Activated CD4-positive, alpha-beta T cell treated with anti-CD3 and anti-CD28 coated beads, Interleukin-2, amount 50 U/mL, for 1 hour (primary cell): ENCODE measurements at places on chromosomes 3 and 15.

DNA sequence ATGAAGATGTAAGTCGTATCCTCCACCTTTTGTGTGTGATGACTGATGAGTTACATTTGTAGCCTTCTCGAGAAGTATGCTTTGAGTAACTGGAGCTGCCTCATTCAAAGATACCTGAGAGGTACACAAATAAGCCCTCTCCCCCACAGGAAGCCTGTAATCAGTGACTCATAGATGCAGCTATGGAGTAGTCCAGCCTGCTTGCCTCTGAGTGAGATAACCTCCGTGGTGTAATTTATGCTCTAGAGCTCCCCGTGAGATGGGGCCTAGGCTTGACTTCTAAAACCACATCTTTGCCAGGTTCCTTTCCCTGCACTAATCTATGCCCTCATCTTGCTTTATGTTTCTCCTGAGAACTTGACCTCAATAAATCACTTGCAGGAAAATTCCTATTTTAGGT is 291.7 kb downstream of the SUCLG2 start:
- DNase-seq, result no peak

GRCh38 chr15:89143503-89144162 is 55.4 kb downstream of the ABHD2 start:
- no peak for DNase-seq

- DNase-seq, result no peak
These were observed 53.9 kb downstream of the QTRT2 start for GRCh38 chr3:114110439-114110838.

DNA sequence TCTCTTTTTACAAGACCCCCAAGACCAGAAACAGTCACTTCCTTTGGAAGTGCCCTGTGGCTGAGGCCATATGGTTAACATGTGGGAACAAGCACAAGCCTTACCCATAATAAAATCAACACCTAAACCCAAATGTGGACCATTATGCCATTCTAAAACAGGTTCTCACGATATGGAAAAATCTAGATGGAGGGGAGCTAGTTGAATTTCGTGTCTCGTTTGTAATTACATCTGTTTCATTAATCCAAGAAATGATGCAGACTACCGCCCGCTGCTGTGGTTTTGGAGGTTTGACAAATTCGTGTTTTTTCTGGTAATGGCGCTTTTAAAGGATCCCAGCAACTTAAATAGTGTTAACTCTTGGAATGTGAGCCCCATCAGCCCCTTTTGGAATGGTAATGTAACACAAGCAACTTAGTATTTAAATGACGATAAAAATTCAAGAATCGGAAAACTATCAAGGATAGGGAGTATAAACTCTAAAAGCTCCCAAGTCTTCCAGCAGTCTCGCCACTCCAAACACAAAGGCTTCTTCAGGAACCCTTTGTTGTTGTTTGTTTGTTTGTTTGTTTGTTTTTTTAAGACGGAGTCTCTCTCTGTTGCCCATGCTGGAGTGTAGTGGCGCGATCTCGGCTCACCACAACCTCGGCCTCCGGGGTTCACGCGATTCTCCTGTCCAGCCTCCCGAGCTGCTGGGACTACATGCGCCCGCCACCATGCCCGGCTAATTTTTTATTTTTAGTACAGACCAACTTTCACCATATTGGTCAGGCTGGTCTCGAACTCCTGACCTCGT is 1.1 kb downstream of the CNBP start:
- peak; percentile 28 for DNase-seq

- DNase-seq, result no peak
These were observed 37.8 kb downstream of the CCNL1 start for GRCh38 chr3:157122116-157122515.

GRCh38 chr15:68303134-68303533 is 25.6 kb downstream of the FEM1B start:
- no peak for DNase-seq

DNA sequence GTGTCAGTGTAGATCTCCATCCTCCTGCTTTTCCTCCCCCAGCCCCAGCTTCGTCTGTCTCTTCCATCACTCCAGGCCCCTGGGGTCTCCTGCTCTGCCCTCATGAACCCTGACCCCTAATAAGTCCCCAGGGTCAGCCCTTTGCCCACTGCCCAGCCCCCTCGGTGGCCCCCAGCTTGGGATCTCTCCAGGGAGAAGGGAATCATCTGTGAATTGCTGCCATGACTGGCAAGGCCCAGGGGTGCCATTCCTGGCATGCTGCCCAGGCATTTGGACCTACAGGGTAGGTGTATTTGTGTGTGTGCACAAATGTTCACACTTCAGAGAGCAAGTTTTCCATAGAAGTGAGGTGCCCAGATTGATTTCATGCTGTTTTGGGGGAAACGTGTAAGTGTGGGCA is 5.9 kb upstream of the TBC1D21 start:
- DNase-seq, result no peak

DNA sequence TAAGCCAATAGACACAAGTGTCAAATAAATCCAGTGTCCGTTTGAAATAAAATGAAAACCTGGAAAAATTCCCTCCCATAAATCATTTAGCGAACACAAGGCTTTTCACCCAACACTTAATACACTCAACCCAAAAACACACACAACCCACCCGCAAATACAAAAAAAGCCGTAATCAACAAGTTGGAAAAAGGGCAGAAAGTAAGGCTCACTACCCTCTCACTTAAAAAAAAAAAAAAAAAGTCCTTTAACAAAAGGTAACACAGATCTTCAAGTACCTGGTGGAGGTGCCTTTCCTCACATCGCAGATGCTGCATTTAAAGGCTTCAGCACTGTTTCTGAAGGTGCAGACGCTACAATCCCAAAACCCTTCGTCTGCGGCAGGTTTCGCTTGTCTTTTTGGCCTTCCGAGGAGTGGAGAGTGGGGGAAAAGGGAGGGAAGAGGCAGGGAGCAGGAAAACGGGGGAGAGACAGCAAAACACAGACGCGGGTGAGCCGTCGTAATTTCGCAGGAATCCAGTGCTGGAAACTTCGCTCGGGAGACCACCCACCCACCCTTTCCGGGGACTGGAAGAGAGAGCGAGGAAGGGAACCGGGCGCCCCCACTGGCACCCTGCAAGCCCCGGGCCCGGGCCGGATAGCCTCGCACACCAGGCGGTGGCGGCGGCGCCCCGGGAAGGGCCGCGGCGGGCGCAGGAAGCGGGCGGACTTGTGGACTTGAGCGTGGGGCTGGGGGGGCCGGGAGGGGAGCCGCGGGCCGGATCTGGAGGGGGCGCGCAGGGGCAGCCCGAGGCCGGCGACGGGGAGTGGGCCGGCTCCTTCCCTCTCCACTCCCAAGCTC is 401.8 kb downstream of the SHQ1 start:
- DNase-seq, result peak; percentile 20

DNA sequence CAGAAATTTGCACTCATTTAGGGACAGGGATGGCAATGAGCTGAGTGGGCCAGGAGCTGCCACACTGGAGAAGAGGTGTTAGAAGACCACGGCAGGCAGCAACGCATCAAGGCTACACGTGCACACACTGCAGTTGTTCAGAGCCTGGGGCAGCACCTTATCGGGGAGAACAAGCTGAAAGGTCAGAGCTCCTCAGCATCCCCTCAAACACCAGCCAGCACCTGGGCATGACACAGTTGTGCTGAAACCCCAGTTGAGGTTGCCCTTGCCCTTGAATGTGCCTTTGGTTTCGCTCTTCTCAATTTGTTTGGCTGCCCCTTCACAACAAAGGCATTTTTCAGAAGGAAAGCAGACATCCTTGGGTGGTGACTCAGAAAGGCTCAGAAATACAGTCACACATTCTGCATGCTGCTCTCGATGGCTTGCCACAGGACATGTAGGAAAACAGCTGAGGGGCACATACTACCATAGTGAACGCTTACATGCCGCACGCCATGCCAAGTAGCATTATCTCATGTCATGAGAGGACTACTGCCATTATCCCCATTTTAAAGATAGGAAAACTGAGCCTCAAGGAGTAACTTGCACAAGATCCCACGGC is 57.6 kb downstream of the ST8SIA2 start:
- no peak for DNase-seq

- DNase-seq, result no peak
These were observed 11.3 kb upstream of the KAT2B start for GRCh38 chr3:20028905-20029331.
